Stimulated activated CD4-positive, alpha-beta T cell treated with anti-CD3 and anti-CD28 coated beads, Interleukin-1b, Interleukin-23, amount 100 ng/mL, for 1 hour (primary cell): ENCODE measurements at places on chromosomes 4 and X.

DNA sequence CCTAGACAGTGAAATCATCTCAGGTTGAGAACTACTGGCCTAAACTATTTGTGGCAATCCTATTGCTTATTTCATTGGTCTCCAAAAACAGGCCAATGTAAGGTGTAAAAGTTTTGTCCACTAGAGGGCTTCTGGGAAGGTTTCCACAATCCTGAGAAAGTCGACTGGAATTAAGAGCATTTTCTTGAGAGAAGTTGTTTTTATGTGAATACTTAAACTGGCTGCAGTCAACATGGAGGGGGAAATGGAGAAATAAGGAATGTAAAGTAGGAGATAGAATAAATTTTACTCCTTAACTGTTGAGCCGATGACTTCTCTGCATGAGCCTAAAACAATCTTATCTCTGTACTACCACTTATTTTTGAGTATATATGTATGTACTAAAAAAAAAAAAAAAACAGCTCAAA, 11.0 kb upstream of the EIF4E start:
- DNase-seq = no peak

- no peak for DNase-seq
Measured at GRCh38 chrX:43500996-43501694, 155.0 kb upstream of the MAOA start.

GRCh38 chr4:113043591-113043990, 5.9 kb upstream of the ANK2 start:
- no peak for DNase-seq

DNA sequence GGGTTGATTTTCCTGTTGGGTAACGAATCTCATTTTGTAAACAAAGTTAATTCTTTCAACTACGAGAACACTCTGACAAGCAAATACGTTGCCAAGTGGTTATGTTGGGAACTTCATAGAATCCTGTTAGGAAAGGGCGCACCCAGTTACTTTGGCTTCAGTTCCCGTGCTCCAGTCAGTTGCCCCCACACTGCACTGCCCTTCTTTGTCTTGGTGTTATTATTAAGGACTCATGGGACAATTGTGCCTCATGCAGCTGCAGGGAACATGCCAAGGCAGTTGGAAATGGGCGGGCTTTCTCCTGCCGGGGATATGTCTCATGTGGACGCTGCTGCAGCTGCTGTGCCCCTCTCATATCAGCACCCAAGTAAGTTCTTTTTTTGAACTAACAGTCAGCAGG, 28.9 kb downstream of the OFD1 start:
- no peak for DNase-seq

- no peak for DNase-seq
Measured at GRCh38 chrX:100363896-100364295, 46.2 kb downstream of the PCDH19 start.

DNA sequence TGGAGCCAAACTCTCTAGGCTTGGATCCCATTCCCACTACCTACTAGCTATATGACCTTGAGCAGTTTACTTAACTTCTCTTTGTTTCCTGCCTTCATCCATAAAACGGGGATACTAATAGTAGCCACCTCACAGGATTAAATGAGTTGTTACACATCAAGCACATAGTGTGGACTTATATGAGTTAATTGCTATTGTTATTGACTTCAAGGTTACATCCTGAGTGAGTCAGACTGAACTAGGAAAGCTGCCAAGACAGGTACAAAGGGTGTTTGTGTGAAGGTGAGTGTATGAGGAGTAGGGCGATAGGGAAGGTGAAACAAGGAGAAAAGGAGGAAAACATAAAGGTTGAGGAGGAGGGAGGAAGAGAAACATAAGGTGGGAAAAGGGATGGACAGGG, 32.2 kb downstream of the TFDP3 start:
- DNase-seq = no peak

- no peak for DNase-seq
Measured at GRCh38 chr4:67371615-67372014, 173.7 kb downstream of the CENPC start.

DNA sequence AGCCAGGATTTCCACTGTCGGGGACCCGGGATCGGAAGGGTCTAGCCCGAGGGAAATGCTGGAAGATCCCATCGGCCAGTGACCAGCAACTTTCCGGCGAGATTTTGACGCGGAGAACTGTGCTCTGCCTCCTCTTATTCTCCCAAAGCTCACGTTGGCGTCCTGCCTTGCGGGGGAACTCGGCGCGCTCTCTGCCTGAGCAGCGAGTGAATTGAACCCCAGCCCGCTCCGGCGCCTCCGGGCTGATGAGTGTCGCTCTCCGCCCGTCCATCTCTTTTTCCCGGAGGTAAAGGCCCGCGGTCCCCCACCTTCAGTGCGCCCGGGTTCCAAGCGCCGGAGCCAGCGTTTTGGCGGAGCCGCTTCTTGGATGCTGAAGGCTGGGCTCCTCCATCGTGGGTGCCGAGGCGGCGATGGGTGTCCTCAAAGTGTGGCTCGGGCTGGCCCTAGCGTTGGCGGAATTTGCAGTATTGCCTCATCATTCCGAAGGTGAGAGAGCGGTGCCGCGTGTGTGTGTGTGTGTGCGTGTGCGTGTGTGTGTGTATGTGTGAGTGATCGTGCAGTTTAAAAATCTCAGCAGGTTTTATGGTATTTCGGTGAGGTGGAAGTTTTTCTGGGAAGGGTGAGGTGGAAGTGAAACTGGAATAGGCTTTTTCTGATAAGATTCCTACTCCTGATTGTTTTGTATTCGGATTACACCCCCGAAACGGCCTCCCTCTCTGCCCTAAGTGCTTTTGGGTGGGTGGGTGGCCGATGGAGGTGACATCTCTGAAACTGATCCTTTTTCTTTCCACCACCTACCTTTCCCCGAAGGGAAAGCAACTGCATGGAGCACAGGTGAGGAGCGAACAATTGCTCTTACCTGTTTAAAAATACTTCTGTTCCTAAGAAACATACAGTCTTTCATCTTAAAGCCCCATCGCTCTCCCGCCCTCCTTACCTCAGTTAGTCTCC, 752 bp downstream of the FRAS1 start:
- DNase-seq = no peak

- no peak for DNase-seq
Measured at GRCh38 chr4:20347531-20347930, 95.8 kb downstream of the SLIT2 start.

DNA sequence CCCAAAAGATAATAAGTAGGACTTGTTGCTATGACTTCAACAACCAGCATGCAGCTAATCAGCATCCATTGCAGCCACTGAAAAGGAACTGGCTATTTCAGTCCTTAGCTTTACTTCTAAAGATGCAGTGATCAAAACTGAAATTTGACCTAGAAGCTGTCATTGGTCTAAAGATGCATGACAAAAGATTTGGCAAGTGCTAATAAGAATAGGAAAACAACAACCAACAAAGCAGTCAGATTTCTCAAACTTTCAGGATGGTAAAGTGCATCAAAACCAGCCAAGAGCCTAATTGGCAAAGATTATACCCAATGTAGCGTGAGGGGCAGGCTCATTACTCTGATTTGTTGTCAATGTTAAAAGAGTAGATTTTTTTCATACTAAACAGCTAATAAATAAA, 77.1 kb upstream of the WDR17 start:
- no peak for DNase-seq

- no peak for DNase-seq
Measured at GRCh38 chr4:137866671-137867070, 334.4 kb upstream of the PCDH18 start.

- no peak for DNase-seq
Measured at GRCh38 chr4:135552131-135552530, 1350.5 kb upstream of the PABPC4L start.

- no peak for DNase-seq
Measured at GRCh38 chr4:139764686-139765310, 99.2 kb downstream of the MGST2 start.

- DNase-seq = no peak
Measured at GRCh38 chr4:826508-827208, 729 bp upstream of the CPLX1 start.

GRCh38 chr4:114076899-114077570, 97.6 kb upstream of the ARSJ start:
- no peak for DNase-seq

DNA sequence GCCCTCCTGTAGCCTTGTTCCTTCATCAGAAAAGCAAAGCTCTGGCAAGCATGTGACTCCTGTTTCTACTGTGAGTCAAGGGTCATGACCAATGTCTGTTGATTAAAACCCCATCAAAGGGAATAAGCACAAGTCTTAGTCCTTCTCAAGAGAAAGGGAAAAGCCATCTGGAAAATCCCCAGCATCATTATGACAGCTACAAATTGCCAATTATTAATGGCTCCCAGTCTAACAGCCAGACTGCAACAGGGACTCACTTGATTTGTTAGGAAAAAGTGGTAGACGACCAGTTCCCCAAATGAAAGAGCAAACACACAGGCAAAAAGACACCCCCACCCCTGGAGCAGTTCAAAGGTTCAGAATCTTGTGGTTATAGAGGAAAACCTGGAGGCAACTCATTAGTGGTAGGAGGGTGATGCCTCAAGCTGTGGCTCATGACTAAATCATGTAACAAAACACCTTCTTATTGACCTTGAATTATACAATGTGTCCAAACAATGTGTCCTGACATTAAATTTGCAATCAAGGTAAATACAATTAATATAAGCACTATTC, 315.7 kb downstream of the HNRNPD start:
- no peak for DNase-seq

DNA sequence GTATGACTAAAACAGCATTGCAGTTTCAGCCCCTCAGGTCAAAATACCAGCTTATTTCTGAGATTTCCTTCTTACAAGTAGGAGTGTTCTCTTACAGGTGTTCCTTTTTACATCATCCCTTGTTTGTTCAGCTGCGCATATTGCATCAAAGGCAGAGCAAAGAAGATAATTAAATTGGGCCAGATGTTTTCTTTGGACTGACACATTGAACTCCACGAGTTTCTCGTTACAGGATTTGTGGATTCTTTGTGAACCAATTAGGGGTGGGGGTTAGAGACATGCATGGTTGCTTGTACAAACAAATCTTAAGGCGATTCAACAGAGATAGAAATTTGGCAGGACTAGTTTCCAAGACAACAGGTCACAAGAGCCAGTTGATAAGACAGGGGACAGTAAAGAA, 95.7 kb downstream of the SPANXN4 start:
- no peak for DNase-seq

GRCh38 chrX:54044877-54045338, 635 bp upstream of the PHF8 start:
- no peak for DNase-seq

GRCh38 chr4:121900132-121900983, 30.1 kb upstream of the BBS7 start:
- peak; percentile 8 for DNase-seq

- no peak for DNase-seq
Measured at GRCh38 chrX:39613482-39613995, 484.2 kb downstream of the BCOR start.

GRCh38 chr4:101596781-101597552, 193.6 kb upstream of the BANK1 start:
- no peak for DNase-seq

DNA sequence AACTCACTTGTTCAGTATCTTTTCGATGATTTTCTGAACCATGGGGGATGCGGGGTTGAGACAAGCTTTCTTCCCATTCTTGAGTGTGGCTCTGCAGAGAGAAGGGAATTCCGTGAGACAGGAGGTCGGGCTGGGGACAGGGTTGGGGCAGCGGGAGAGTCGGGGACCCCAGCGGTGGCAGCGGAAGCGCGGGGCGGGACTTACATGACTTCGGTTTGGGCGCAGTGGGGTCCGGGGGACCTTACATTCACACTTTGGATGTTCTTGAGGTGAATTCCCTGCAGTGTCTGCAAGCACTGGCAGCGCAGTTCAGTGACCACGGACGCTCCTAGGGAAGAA, 434 bp downstream of the CXCL3 start:
- no peak for DNase-seq

GRCh38 chr4:13930155-13930554, 302.6 kb upstream of the BOD1L1 start:
- no peak for DNase-seq

DNA sequence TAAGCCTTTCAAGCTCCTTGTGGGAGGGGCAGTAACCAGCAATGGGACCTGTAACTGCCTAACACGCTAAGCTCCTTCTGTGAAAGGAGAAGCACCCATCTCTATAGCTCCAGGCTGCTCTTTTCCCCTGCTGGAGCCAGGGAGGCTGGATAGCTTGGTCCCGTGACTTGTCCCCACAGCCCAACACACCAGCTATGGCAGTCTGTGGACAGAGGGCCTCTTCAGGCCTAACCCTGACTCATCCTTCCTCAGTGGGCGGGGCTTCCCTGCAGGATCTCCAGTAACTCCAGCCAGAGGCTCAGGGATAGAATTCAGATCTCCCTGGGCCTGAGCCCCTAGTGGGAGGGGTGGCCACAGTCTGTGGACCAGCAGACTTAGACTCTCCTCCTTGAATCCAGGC, 1290.1 kb downstream of the PCDH7 start:
- DNase-seq = no peak

GRCh38 chrX:147850875-147851274, 60.8 kb upstream of the FMR1 start:
- no peak for DNase-seq

DNA sequence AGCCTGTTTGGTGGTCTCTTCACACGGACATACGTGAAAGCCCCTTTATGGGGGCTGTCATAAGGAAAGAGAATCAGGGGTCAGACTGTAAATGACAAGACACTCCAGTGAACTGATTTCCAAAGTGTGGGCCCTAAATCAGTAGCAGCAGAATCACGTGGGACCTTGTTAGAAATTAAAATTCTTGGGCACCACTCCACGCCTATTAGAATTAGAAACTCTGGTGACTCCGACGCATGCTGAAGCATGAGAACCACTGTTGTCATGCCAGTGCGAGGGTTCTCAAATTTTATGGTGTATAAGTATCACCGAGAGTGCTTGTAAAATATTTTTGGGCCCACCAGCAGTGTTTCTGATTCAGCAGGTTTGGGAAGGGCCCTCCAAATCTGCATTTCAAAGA, 672.8 kb downstream of the DMD start:
- no peak for DNase-seq

- no peak for DNase-seq
Measured at GRCh38 chrX:139202742-139203420, 327.7 kb upstream of the F9 start.

GRCh38 chrX:29535212-29536162, 679.9 kb upstream of the MAGEB2 start:
- no peak for DNase-seq

GRCh38 chr4:141686146-141686775, 49.9 kb downstream of the IL15 start:
- DNase-seq = no peak

GRCh38 chr4:63556332-63556731, 852.9 kb downstream of the TECRL start:
- no peak for DNase-seq
